Temporal lobe (tissue), 4 donors: ENCODE measurements at places on chromosomes 2 and 18. TPM values are rescaled to one million over a fixed set of nuclear protein-coding genes. Genes with fewer than 3 reads are reported as not detected.

The CLHC1 gene
- total RNA-seq = 41.6 TPM

The GATA6 gene
- 0.25 TPM for total RNA-seq

The RESP18 gene
- total RNA-seq = 1.2 TPM

The SP9 gene
- 9.8 TPM for total RNA-seq

The GPR75 gene
- total RNA-seq = 15.0 TPM

The DNAJC27 gene
- total RNA-seq = 8.9 TPM

The OTOF gene
- 0.25 TPM for total RNA-seq

The KCNE4 gene
- total RNA-seq = 2.5 TPM

The GKN1 gene
- total RNA-seq = 2.0 TPM
